ENCODE measurements at places on chromosomes 5 and 9.

GRCh38 chr5:96629774-96630173, 32.4 kb upstream of the CAST start:
- DNase-seq: no peak

DNA sequence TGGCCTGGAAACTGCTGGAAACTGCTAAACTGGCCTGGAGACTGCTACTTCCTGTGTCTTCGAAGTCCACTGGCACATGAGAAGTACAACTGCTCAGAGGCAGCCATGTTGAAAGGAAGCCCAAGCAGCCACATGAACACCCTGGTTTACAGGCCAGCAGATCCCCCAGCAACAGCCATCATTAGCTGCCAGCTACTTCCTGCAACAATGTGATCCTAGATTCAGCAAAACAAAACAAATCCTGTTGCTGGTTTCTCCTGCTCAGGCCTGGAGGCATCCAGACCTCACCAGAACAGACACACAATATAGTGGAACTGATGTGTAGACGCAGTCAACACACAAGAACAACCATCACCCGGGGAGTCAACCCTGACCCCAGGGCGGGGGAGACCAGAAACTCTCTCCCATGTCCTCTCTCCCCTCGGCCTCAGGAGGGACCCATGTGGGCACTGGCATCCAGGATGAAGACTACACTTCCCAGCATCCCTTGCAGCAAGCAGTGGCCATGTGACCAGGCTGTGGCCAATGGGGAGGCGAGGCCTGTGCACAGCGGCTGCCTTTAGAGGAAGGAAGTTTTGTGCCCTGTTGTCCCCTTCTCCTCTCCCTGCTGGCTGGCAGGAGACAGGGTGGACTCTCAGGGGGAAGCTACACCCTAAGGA, 9.2 kb upstream of the LCN15 start:
- DNase-seq: no peak

DNA sequence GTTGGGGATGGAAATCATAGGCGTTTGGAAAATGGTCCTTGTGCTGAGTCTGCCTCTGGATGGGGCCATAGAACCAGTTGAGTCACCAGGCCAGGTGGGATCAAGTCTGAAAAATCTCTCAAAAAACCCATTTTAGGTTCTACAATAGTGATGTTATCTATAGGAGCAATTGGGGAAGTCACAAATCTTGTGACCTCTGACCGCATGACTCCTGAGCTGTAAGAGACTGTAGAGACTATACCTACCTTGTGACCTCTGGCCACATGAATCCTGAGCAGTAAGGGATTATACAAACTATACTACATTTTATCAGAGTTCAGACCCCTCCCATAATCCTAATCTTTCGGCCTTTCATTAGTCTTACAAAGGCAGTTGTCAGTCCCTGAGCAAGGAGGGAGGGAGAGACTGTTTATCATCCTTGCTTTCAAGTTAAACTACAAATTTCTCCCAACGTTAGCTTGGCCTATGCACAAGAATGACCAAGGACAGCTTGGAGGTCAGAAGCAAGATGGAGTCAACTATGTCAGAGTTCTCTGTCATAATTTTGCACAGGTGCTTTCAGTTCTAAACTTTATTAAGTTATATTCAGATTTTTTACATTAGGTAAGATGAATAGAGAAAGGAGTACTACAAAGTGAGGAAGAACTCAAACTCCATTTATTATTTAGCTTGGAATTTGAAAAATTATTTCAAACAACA, 11.5 kb upstream of the JMY start:
- DNase-seq: no peak

GRCh38 chr9:123686131-123686828, 243.6 kb downstream of the DENND1A start:
- no peak for DNase-seq

GRCh38 chr5:59356813-59357380, 536.6 kb downstream of the PDE4D start:
- DNase-seq: no peak

- DNase-seq: peak; percentile 13
These were observed 1.1 kb upstream of the LPAR1 start for GRCh38 chr9:111039231-111039906.

DNA sequence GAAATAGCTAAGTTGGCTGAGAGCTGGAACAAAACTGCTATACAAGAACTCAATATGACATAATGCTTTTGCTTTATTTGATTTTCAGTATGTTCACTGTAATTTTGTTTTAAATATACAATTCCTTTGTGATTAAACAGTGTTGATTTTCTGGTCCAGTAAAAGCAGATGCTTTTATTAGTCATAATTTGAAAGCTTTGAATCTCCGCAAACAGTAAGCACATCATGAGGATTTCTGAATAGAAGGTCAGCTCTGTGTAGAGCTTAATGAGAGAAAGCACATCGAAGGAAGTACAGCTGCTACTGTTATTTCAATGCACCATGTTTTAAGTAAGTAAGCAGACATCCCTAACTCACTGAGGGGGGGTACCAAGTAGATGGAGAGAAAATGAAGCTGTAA, 701.3 kb upstream of the ACO1 start:
- no peak for DNase-seq

GRCh38 chr5:179311091-179311470, 34.2 kb downstream of the ADAMTS2 start:
- DNase-seq: no peak

DNA sequence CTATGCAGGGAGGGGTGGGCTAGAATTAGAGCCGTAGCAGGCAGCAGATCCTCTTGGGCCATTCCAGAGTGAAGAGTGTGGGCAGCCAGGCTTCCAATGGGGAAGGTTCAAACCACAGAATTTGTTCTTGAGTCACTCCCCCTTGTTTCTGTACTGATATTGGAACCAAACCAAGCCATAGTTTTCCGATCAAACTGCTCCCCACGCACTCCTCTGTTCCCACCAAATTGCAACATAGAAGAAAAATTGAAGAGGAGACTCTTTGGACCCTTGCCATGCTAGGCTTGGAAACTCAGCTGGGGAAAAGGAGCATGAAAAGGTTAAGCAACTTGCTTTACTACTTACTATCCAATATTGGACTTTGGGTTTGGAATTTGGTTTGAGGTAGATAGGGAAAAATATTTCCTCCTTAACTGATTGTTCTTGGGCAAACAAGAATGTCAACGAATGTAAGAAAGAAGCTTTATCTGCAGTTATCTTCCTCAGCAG, 165.8 kb upstream of the NR3C1 start:
- DNase-seq: no peak

- no peak for DNase-seq
These were observed 7.3 kb downstream of the SH3RF2 start for GRCh38 chr5:145943674-145944121.

DNA sequence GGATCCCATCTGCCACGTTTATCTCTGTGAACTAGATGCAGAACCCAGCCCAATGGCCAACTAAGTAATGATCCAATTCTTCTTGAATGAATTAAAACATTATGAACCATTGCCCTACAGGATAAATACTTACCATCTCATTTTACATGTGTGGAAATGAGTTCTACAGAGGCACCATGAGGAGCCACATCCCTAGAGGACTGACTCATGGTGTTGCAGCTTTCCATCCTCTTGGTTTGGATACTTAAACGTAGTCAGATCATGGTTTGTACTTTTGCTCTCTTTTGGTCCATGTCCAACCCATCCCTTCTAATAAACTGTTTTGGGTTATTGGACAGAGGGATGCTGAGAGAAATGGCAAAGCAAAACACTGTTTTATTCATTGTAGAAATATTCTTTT, 484.8 kb downstream of the EBF1 start:
- no peak for DNase-seq

- no peak for DNase-seq
These were observed 266.4 kb upstream of the FBXL7 start for GRCh38 chr5:15233566-15233965.

- no peak for DNase-seq
These were observed 11.5 kb downstream of the PDLIM4 start for GRCh38 chr5:132268769-132269551.

DNA sequence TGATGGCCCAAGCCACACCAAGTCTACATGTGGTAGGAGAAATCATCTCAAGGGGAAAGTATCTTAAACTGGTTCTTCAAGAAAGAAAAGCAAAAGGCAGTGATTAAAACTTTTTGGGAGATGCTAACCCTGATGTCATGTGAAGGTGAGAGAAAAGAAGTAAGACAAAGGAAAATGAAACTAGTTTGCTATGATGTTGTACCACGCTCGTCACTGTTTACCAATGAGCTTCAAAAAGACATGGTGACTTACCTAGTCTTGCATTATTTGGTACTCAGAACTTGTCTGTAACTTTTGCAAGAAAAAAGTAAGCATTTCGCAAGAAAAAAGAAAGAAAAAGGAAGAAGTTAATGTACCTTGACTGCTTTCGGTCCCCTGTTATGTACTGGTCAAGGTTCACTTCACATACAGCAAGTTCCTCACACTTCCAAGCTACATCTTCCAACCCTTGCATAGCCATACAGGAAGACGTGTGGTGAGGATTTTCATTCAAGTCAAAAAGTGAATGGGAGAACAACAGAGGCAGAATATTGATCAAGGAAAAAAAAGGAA, 739.3 kb downstream of the NR2F1-AS1 start:
- no peak for DNase-seq

DNA sequence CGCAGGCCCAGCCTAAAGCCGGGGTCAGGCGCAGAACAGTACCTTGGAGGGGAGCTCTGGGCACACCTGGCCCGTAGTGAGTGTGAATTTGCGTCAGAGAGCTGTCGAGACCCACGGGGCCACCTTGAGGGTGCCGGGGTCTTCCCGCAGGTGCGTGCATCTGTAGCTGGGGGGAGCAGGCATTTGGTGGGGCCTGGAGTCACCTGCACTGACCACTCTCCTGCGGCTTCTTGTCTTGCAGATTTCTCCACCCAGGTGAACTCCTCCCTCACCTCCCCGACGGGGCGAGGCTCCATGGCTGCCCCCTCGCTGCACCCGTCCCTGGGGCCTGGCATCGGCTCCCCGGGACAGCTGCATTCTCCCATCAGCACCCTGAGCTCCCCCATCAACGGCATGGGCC, 75.1 kb downstream of the RXRA start:
- no peak for DNase-seq

- DNase-seq: no peak
These were observed 122.8 kb upstream of the TNPO1 start for GRCh38 chr5:72693546-72694205.

- no peak for DNase-seq
These were observed 171.9 kb downstream of the KDM4C start for GRCh38 chr9:6929441-6930215.

All from progenitor cell of endocrine pancreas (in vitro differentiated cells).